Upper lobe of left lung (tissue), 6 donors: ENCODE measurements at places on chromosomes 4 and X. TPM values are rescaled to one million over a fixed set of nuclear protein-coding genes. Genes with fewer than 3 reads are reported as not detected.

- H3K27me3 ChIP-seq: no peaks in the 10 kb centered on the region
- DNase-seq: no peak
- no peak overlapping the region for H3K4me3 ChIP-seq
- H3K4me1 ChIP-seq: no peaks in the 10 kb centered on the region
These were observed 29.4 kb downstream of the C4orf51 start for GRCh38 chr4:145709336-145709735.

GRCh38 chr4:88003261-88003660, 4.2 kb upstream of the PKD2 start:
- H3K27ac ChIP-seq: no peak overlapping the region
- no peak overlapping the region for H3K4me3 ChIP-seq
- H3K27me3 ChIP-seq: no peaks in the 10 kb centered on the region
- DNase-seq: no peak
- H3K36me3 ChIP-seq: no peaks in the 10 kb centered on the region

- H3K4me1 ChIP-seq: no peaks in the 10 kb centered on the region
- H3K36me3 ChIP-seq: no peaks in the 10 kb centered on the region
- H3K27ac ChIP-seq: no peak overlapping the region
These were observed 125.3 kb upstream of the GABRG1 start for GRCh38 chr4:46249106-46249505.

GRCh38 chr4:182427554-182427953, 184.4 kb downstream of the TENM3 start:
- no peaks in the 10 kb centered on the region for H3K36me3 ChIP-seq
- no peak for DNase-seq
- no peak overlapping the region for H3K27ac ChIP-seq
- no peaks in the 10 kb centered on the region for H3K4me1 ChIP-seq

The VCX3A gene
- not detected for total RNA-seq
